Stimulated activated CD4-positive, alpha-beta T cell treated with anti-CD3 and anti-CD28 coated beads, TNF-alpha, amount 100 ng/mL, for 24 hours (primary cell): ENCODE measurements at places on chromosomes 7 and 10.

GRCh38 chr10:110378533-110379108 lies 73.9 kb upstream of the SMNDC1 start:
- no peak for DNase-seq

DNA sequence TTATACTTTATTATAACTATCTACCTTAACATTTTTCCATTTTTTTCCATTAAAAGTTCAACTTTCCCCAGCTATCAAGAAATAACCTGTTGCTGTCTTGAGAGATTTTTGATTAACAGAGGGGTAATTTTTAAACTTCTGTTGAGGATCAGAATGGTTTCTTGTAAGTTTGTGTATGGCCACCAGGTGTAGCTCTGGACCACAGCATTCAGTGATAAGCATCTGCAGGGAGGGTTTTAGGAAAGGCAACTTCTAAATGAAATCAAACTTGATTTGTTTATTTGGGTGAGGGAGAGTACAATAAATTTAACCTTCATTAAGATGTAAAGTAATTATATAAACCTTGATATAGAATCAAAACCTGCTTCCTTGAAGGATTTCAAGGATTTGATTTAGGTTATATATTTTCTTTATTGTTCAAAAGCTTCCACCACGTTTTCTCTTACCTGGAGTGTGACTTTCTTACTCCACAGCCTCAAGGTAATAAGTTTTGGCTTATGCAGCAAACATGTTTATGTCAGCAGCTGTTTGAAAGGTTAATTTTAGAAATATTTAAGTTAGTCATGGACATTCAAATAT lies 153.3 kb downstream of the STK31 start:
- no peak for DNase-seq

GRCh38 chr7:159065852-159066480 lies 78.7 kb downstream of the VIPR2 start:
- no peak for DNase-seq

DNA sequence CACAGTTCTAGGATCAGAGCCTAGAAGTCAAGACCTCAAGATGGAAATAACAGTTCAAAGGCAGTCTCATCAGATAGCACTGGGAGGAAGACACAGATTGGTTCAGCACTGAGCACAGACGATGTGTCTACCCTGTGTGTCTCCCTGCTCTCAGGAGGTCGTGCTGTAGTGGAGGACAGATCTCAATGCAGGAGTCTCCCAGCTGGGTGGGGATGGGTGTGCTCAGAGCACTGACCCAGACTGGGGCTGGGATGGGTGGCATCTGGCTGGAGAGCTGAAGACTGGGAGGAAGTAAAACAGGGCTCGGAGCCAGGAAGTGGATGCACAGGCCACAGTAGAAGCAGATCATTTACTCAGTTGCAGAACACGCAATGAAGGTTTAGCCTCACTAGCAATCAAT lies 69.5 kb upstream of the GDF10 start:
- no peak for DNase-seq

- no peak for DNase-seq
Observed at GRCh38 chr7:148865283-148865682, 18.8 kb downstream of the EZH2 start.
